Stomach (tissue), 19 donors: ENCODE measurements at places on chromosomes 4 and X.

- DNase-seq: no peak
Observed at GRCh38 chrX:154809939-154810665, 4.8 kb upstream of the MPP1 start.

DNA sequence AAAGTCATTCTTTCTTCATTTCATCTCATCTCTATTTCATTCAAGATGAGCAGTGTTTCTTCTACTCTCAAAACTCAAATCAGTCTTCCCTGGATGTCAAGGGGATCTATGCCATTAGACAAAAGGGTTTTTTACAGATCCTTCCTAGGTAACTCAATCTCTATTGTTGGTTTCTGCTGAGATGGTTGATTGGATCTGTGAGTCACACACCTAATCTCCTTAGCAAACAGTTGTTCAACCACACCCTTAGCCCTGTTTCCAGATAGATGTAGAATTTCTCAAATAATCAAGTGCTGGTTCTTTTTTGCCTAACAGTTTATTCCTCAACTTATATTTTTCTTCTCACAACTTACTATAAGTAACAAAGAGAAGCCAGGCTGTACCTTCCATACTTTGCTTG lies 200.5 kb downstream of the KDR start:
- DNase-seq: no peak

DNA sequence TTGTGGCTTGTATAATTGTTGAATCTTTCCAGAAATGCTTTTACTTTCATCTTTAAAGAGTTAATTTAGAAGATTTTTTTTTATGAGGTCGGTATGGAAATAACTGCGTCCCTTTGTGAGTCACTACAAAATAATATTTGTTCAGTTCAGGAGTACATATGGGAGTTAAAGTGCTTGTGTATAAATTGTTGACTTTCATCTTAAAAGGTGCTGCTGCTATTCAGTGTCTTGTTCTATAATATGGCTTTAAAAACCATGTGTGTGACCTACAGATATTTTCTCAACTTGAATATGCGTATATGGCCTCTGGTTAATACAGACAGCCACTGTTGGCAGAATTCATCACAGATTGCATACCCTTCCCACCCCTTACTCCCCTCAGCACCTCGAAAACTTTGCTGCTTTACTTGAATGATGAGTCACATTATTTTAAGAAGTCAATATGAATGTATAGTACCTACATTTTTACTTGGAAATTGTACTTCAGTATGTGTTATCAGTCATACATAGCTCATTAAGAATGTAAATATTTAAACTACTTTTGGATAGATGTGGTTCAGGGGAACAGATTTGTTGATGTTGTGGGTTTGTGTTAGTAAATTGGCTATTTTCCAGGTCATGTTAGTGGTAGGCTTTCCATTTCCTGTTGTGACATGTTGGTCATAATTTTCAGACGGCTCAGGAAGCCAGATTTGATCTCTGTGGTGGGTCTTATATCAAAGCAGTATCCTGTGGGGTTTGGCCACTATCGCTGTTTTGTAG lies 1.5 kb downstream of the CLCN3 start:
- peak; percentile 76 for DNase-seq

DNA sequence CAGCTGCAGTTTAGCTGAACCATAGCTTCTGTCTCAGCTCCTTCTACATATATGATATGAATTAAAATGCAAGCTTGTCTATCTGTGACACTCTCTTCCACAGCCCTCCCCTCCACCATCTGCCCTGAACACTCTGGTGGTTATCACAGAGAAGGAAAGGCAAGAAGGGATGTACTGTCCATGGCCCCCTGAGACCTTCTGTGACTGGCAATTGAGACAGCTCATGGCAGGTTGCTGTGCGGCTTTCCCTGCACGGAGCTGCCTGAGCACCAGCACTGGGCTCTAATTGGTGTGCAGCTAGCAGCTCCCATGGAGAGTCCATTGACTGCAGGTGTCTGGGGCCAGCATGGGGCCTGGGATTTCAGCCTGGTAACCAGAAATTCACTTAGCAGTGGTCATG lies 109.8 kb upstream of the ANXA3 start:
- no peak for DNase-seq

GRCh38 chr4:53156896-53157295 lies 209.0 kb downstream of the SCFD2 start:
- DNase-seq: no peak

DNA sequence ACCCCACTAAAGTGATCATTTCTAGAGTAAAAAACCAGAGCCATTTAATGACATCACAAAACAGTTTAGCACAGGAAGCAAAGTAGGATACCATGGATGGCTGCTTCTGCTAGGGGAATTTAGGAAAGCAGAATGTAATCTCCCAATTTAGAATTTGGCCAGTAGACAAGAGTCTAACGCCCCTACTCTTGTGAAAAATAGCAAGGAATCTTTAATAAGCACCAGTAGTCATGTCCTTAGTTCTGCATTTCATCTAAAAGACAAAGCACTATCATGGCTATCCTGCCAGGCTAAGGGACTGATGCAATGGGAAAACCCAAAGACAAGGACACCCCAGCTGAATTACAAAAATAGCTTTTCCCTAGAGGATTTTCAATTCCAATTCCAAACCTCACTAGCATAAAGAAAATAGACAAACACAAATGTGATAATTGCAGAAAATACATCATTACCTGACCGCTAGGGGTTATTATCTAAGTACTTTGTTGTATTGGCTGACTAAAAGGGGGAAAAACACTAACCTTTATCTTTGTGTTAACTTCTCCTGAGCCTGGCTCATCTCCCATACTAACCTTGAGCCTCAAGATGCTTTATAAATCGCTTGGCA lies 2.6 kb upstream of the AMMECR1 start:
- no peak for DNase-seq

GRCh38 chr4:99968330-99968729 lies 18.3 kb upstream of the H2AZ1 start:
- no peak for DNase-seq

- no peak for DNase-seq
Observed at GRCh38 chr4:158129694-158130093, 43.1 kb downstream of the GASK1B start.

- DNase-seq: no peak
Observed at GRCh38 chrX:54449929-54450328, 9.7 kb downstream of the TSR2 start.

GRCh38 chr4:3767570-3768288 lies 1.5 kb downstream of the ADRA2C start:
- peak; percentile 80 for DNase-seq

DNA sequence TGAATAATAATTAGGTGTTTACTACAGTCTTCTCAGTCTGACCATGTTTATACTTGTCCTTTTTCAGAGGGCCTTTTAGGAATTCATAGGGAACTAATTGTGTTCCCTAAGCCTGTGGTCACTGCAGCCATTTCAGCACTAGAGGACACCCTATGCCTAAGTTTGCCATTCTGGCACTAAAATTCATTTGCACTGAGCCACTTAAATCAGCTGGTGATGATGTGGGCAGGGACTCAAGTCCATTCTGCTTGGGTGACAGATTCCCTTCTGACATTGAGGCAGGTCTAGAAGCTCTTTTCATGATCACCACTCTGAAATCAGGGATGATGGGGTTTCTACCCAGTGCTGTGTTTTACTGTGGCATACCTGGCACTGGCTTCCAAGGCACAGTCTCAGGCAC lies 1178.9 kb upstream of the DIAPH2 start:
- no peak for DNase-seq

GRCh38 chr4:96379524-96379923 lies 539.6 kb downstream of the PDHA2 start:
- DNase-seq: no peak

- peak; percentile 34 for DNase-seq
Observed at GRCh38 chr4:143514497-143514896, 995 bp downstream of the SMARCA5 start.

- DNase-seq: no peak
Observed at GRCh38 chr4:76717431-76717830, 180.5 kb downstream of the SOWAHB start.
